ENCODE measurements at places on chromosomes 1 and 21.

DNA sequence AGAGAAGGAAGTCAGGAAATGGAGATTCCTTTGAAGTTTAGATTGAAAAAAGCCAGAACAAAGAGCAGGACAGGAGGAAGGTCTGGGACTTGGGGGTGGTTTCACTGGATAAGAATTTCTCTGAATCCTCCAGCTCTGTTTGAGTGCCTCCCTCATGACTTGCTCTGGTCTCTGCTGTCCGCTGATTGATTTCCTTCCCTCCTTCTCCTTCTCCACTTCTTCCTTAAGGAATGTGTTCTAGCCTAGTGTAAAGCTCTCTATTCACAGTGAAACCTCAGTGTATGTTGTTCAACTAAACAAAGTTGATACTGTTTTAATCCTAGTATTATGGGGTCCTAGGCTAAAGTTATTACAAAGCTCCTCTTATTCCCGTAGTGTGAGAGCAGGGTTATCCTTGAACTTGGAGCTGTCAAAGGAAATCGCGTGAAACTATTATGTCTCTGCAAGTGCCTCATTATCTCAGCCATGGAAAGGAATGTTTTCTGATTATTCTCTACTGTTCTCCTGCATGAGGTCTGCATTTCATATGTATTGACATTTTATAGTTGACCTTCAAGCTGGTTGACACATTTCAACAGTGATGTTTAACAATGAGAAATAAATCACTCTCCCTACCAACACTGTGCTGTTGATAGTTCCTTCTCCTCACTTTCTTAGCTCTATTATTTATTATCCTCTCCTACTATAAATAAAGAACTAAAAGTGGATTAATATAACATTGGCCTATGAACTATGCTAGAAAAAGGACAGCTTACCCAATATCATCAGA, 82.7 kb upstream of the KCTD3 start:
- DNase-seq: no peak

DNA sequence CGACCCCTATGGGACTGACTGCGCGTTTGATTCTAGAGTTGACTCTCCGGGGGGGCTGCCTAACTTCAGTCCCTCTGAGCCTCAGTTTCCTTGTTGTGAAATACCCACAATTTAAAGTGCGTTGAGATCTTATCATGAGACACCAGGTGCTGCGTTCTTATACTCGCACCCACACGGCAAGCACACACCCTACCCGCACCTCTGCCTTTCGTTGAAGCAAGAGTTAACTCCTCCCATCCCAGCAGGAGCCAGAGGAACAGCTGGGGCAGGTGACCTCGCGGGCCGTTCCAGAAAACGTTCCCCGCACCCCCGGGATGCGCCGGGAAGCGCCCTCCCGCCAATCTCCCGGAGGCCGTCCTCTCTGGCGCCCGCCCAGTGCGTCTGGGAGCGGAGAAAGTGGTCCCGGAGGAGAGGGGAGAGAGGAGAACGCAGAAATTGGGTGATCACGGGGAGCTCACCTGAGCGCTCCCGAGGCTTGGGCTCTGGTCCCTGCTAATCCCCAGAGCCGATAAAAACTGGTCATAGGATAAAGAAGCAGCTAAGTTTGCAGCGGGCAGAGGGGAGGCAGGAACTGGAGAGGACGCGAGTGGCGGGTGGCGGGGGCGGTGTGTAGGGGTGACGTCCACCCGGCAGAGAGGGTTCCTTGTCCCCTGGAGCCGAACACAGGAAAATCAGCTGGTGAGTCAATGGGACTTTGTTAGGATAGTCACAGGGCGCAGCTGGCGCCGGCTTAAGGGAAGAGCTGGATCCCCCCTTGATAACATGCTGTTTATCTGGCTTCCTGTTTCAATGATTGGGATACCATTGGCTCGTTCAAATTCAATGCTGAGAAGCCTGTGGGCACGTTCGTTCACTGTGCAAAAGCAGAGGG, 869 bp downstream of the NAV1 start:
- peak; percentile 40 for DNase-seq

GRCh38 chr1:43977376-43978263, 1.4 kb upstream of the B4GALT2 start:
- no peak for DNase-seq

DNA sequence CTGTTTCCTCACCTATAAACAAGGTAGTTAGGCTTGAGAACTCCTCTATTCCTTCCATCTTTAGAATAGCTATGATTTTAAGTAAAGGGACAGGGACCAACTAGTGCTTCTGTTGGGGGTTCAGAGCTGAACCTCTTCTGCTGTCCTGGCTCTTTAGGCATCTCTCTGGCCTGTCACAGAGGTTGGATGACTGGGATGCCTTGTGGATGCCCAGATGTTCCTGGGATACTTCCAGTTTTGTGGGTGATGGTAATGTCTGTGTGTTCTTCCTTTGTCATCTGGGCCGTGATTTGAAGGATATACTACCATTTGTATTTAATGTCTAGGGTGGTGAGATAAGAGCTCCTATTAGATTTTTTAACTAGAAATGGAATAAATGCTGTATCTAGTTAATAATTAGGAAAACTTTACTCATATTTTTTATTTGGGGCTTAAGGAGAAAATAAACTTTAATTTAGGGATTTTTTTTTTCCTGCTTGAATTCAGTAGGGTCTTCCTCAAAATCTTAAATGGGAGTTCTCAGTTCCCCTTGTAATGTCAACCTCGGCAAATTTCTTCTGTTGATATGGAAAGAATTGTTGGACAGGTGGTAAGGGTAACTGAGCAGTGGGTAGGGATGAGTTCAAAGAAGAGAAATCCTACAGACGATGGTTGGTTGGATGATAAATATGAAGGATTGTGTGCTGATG, 47.2 kb downstream of the LAMC1 start:
- no peak for DNase-seq

- peak; percentile 21 for DNase-seq
Observed at GRCh38 chr1:8962812-8963530, 17.3 kb downstream of the CA6 start.

DNA sequence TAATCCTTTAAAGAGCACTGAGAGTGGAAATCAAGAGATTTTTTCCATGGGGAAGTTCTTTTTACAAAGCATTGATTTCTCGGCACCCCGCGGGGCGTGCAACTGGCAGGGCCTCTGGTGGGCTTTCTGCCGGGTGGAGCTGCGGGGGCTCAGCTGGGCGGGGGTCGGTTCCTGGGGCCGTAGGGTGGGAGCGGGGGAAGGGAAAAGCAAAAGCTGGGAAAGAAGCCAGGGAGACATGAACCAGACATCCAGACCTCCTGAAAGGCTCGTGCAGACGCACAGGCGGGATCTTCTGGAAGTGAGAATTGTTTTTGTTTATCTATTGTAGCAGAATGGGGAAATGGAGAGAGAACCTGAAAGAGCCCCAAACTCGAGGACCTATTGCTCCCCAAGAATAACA, 235.2 kb downstream of the FAM72C start:
- no peak for DNase-seq

DNA sequence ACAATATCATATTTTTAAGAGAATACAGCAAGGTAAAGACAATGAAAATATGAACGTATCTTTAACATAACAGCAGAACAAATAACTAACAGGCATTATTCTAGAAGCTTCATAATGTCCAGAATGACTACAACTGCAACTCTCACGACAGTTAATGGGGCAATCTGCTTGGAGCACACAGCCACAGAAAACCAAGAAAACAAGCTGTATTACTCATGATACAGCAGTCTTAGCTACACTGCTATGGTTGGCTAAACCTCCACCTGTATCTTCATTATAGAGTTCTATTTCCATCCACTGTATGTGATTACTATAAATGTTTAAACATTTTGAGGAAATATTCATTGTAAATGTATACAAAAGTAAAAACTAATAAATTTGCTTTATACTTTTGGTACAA, 139.9 kb downstream of the DPYD start:
- DNase-seq: no peak

GRCh38 chr21:26956216-26956615, 10.7 kb downstream of the ADAMTS5 start:
- DNase-seq: no peak

GRCh38 chr1:233328142-233328921, 808 bp downstream of the MAP3K21 start:
- DNase-seq: no peak

DNA sequence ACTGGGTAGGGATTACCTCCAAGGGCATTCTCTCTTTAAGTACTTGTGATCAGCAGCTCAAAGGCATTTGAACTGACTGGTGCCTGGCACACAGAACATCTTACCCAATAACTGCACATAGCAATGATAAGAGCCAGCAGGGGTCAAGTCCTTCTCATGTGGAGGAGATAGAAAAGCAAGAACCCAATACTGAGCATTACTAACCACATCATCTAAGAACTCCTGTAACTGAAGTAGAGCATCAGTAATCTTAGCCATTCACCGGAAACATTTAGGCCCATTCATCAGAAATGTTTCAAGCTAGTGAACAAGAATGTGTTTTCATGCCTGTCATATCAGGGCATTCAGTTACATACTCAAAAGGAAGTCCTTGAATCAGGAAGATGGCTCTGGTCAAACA, 33.6 kb upstream of the THEM4 start:
- peak; percentile 62 for DNase-seq

- peak; percentile 76 for DNase-seq
Observed at GRCh38 chr1:14441302-14441741, 157.2 kb upstream of the KAZN start.

DNA sequence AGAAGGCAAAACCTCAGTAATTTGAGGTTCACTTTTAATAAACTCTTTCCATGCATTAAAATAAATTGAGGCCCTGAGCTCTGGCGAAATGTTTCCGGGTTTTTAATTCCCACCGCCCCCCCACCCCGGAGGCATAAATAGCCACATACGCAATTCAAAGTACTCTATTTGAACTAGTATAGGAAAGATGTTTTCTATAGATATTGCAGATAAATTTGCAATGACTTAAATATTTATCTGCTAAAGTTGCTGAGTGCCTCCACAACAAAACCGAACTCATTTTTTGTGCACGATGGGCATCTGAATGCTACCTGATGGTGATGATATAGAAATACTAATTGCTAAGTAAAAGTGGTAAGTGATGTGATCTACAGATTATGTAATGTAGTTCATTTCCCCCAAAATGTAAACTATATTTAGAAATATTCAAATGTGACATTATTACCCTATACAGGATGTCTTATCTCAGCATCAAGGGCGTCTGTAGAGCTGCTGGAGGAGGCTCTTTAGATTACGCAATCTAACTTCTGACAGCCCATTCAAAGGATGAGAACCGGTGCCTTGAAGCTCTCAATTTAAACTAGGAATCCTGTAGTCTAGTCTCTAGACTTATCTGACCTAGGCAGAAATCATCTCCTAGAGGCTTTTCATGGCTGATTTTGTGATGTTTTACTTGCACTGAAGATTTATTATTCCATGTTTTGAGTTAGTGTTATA, 8.5 kb downstream of the IRF2BP2 start:
- DNase-seq: no peak

DNA sequence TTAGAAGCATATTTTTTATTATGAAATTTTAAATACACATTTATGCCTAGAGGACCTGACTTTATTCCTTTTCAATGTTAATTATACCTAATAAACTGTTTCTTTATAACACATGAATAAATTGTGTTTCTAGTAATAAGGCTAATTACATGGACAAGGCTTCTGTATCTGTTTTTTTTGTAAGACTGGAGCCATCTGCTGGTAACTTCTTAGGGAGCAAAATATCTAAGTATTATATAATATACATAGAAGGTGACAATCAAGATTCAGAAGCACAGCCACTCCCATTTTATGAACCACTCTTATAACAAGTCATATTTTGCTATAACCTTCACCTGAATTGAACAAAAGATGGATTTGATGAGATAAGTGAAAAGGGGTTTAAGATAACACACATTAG, 84.2 kb downstream of the LBR start:
- DNase-seq: no peak

DNA sequence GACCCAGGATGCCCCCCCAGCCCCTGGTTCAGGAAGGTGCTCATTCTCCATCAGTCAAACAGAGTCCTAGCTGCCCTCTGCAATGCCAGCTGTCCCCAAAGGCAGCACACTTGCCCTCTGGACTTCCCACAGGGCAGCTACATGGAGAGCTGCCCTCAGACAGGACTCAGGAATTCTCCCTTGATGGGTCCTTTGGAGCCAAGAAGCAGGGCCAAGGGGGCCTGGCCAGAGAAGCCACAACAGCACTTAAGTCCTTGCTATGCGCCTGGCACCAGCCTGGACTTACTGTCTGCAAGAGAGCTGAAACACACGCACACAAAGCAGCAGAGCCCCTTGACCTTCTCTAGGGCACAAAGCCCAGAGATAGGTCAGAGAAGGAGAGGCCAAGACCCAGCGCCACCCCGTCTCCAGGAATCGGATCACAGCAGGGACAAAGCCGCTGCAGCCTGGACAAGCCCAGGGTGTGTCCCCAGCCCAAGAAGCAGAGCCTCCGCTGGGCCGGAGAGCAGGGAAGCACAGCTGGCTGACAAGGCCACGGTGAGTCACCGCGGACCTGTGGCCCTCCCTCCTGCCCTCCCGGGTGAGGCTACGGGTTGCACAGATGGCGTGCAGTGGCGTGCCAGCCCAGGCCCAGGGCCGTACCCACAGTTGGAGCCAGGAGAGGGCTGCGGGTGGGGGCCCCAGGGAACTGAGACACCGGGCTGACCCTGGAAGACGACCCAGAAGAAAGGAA, 1.7 kb downstream of the WNT9A start:
- DNase-seq: peak; percentile 56

DNA sequence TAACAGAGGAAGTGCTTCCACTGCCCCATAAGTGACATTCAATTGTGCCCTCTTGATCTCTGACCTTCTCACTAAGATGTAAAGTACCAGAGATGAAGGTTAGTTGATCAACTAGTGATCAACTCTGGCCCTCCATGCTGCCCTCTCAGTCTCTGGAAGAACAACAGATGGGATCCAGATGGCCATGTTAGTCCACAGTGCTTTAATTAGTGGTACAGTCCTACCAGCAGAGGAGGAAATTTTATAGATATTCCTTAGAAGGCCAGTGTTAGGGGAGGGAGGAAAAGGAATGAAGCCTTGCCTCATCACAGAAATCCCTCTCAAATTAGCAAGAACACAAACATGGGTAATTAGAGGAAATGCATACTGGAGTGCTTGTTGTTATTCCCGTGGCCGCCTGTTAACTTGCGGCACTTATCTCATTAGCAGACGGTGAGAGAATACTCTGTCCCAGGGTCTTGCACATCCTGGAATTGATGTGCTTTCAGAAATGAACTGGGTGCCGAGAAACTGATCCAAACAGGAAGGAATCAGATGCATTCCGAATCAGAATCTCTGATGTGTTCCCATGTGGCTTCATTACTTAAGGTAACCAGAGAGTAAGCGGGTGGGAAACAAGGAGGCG, 91.1 kb upstream of the RGS4 start:
- peak; percentile 66 for DNase-seq

- no peak for DNase-seq
Observed at GRCh38 chr1:233355841-233356704, 28.5 kb downstream of the MAP3K21 start.

GRCh38 chr21:41601573-41602368, 93.8 kb upstream of the TMPRSS2 start:
- peak; percentile 26 for DNase-seq

GRCh38 chr1:45752441-45753052, 2.1 kb upstream of the IPP start:
- peak; percentile 73 for DNase-seq

GRCh38 chr21:45669382-45669781, 25.9 kb downstream of the PCBP3 start:
- DNase-seq: no peak

GRCh38 chr1:19220080-19220846, 10.2 kb upstream of the UBR4 start:
- no peak for DNase-seq

- DNase-seq: no peak
Observed at GRCh38 chr1:183484254-183484653, 12.0 kb downstream of the SMG7 start.
